ENCODE measurements at places on chromosomes 6 and 20. TPM values are rescaled to one million over a fixed set of nuclear protein-coding genes. Genes with fewer than 3 reads are reported as not detected.
A peak's percentile ranks its signal among the peaks of the same experiment; 100 is the strongest.

DNA sequence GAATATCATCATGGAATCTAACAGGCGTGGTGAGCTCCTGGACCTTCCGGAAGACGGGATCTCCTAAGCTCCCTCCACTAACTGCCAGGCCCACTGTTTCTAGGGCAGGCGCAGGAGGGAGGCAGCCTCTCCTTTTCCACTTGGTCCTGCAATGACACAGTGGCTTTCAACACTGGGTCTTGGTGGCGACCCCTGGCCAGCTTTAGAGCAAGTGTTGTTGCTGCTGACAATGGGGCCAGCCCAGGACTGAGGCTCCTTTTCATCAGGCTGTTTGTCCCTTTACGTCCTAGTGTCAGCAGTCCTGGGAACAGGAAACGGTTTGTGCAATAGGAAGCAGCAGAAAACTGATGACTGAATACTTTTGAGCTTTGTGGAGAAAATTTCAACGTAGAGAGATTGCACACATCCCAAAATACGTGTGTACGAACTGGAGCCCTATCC is 9.7 kb upstream of the QKI start:
- DNase-seq: no peak

DNA sequence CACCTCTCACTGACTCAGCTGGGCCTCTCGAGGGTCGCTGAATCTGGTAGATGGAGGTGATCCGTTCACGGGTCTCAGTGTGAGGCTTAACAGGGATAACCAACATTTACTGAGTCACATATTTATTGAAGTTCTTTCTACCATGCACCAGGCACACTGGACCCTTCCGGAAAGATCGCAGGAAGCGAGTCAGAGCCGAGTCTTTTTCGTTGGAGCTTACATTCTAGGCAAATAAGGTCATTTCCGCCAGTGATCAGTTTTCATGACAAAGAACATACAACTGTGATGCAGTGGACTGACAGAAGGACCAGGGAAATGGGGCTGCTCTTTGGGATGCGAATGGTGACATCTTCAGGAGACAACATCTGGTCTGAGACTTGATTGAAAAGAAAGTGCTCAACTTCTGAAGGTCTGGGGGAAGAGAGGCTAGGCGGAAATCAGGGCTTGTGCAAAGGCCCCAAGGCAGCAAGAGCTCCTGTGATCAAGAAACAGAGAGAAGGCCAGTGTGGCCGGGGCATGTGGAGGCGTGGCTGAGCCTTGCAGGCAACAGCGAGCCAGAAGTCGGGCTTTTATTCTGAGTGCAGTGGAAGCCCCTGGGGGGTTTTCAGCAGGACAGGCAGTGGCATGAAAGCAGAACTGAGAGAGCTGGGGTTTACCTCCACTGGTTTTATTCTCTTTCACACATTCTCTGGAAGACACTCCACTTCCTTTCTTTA is 56.7 kb downstream of the APCDD1L start:
- DNase-seq: no peak

GRCh38 chr6:147738516-147739162 is 230.1 kb downstream of the SAMD5 start:
- no peak for DNase-seq

GRCh38 chr6:44275271-44275748 is 5.1 kb downstream of the TMEM151B start:
- DNase-seq: no peak

DNA sequence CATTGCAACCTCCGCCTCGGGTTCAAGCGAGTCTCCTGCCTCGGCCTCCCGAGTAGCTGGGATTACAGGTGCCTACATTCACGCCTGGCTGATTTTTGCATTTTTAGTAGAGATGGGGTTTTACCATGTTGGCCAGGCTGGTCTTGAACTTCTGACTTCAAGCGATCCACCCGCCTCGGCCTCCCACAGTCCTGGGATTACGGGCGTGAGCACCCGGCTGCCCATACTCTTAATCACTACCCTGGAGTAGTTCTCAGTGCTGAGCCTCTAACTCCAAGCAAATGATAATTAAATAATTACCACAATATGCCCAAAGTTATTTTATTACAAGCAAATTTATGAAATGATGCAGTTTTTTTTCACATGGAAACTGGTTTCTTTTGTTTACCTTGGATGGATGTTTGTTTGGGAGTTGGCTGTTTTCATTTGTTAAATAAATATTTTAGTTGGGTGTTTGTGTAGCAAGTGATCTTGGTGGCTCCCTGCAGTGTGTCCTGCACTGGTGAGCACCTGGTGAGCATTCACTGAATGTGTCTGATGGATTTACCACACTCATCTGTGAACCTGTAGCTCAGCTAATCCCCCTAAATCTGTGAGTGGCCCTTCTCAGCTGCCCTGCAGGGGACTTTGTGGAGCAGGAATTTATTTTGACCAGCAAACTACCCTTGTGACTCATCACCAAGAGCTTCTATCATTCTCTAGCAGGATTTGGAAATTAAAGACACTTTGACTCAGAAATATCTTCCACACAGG is 36.9 kb downstream of the UTRN start:
- DNase-seq: no peak

GRCh38 chr6:105384004-105384403 is 18.9 kb downstream of the PREP start:
- no peak for DNase-seq

GRCh38 chr6:26215585-26216358 is 128.5 kb downstream of the HFE start:
- no peak for DNase-seq

DNA sequence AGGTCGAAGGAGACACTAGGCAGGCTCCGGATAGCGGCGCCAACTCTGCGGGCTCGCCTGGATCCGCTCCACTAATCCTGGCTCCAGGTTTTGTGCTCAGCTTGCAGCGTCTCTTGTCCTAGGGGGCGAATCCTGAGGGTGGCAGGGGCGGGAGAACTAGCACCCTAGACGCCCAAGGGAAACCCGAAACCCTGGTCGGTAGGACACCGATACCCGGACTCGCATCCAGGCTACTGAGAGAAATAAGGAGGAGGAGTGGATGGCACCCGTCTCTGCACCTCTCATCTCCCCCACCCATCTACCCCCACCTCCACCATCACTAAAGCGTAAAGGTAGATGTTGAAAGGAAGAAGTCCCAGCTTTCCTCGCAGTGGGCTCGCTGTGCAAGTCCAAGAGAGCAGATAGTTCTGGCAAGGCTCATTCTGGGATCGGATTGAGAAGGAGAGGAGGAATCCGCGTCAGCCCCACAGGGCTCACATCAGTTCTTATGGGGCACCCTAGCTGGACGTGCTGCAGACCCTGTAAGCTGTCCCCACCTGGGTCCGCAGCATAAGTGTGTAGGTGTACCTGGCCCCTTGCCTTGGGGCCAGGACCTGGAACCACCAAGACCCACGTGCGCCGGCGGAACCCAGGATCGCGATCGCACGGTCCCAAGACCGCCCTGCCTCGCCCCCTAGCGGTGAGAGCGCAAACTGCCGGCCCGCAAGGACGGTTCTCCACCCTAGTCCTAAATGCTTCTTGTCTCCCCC is 6.9 kb downstream of the SLC32A1 start:
- DNase-seq: peak; percentile 57

DNA sequence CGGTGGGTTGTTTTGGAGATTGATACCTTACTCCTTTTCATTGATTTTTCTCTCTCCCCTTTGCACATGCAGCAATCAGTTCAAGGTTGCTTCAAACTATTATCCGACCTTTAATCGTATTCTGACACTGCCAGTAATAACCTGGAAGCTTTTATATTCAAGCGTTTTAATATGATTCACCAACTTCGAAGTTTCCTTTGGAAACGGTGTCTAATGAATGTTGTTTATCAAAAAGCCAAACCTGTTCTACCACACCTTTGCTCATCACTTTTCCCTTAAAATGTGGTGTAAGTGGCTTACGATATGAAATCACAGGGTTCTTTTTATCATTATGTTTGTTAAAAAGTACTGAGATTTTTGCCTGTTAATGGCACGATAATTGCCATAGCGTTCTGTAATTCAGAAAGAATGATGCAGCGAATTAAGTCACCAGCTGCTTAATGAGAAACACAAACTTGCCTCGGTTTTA is 660 bp downstream of the STXBP5 start:
- no peak for DNase-seq

GRCh38 chr20:11895861-11896387 is 21.8 kb upstream of the BTBD3 start:
- no peak for DNase-seq

GRCh38 chr20:52231230-52231746 is 39.7 kb upstream of the ZFP64 start:
- no peak for DNase-seq

GRCh38 chr20:44891826-44892225 is 6.3 kb downstream of the YWHAB start:
- no peak for DNase-seq

DNA sequence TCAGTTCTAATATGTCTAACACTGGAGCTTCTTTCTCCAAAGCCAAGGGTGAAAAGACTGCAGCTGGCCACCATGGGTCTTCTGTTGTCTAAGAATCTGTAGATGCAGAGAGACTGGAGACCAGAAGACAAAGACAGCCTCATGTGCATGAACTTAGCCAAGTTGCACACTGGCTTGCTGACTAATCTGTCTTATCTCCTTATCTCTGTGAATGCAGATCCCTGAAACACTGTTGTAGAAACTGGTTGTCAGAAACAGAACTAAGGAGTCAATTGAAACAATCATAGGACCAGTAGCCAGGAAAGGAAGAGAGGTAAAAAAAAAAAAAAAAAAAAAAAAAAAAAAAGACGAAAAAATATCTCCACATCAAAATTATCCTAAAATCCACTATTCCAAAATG is 109.7 kb downstream of the BFSP1 start:
- no peak for DNase-seq

DNA sequence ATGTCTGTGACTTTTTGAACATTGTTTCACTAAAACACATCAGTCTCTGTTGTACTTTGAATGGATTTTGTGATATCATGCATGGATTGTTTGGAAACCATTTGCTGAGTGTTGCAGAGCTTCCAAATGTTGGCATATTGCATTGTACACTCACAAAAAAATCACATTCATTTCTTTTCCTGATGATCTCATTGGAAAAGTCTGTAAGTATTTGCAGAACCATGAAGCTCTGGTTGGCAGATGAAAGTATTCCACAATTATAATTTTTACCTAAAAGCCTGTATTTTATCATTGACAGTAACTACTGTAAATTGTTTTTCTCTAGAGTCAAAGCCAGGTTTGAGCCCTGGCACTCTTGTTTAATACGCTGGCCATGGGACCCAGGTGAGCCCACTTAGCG is 42.1 kb downstream of the VAPB start:
- DNase-seq: no peak

- no peak for DNase-seq
These were observed 40.3 kb upstream of the ARMH2 start for GRCh38 chr6:24838994-24839393.

DNA sequence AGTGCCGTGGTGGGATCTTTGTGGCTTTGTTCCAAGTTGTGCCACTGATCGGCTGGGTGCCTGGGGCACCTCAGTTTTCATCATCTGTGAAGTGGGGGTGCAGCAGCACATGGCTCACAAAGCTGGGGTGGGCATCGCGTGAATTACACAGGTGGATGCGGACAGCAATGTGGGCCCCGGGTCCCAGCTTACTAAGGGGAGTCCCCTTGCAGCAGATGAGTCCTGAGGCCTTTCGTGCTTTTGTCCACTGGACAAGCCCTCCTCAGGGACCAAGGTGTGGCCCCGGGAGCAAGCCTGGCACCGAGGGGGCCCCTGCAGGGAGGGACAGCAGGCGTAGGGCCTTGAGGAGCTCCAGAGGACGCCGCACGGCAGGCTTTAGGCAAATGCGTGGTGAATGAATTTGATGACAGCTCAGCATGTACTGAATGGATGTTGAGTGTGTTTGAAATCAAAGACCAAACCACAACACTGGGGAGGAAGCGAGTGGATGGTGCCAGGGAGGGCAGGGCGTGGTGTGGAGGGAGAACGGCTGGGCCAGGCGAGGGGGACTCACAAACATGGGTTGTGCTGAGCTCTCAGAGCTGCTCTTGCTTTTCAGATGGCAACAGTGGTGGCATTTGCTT is 53.2 kb downstream of the IRF4 start:
- DNase-seq: peak; percentile 42

- no peak for DNase-seq
These were observed 157.8 kb downstream of the RCAN2 start for GRCh38 chr6:46333481-46333880.

DNA sequence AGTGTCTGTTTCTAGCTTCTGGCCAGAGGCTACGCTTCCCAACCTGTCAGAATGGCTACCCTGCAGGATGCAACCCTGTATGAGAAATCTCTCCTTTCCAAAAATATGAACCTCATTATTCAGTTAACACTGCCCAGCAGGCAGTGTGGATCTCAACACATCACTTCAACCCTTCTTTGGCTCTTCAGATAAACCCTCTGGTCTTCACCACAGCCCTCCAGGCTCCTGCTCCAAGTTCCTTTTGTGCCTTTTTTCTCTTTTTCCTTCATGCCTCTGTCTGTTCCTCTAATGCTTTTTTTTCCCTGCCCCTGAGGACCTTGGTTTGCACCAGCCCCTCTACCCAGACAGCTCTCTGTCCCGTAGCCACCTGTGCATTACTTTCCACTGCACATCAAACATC is 207.4 kb downstream of the MYLK4 start:
- no peak for DNase-seq

DNA sequence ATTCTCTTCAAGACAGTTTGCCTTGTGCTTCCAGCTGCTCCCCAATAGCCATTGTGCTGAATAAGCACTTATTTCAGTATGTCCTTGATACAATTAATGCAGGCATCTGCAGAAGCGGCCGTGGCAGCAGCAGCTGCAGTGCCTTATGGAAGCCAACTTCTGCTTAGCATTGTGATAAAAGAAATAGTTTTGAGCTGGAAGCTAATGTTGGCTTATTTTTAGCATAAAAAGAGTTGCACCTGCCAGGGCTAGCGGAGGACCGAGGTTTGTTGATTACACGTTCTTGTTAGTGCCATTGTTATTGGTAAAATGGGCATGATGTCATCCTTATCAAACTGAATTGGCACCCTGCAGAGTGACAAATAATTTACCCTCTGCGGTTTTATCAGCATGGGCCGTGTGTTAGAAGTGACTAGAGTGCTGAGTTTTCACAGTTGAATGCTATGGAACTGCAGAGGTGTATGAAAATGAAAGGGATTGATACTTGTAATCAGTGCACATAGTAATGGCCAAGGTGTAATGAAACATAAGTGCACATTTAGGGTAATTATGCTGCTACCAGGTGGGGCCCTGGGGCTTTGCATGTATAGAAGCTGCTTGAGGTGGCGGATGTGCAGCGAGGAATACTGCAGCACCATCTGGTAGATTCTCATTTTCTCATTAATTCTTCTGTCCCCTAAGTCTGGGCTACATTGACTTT is 334.3 kb downstream of the CDKAL1 start:
- no peak for DNase-seq

- no peak for DNase-seq
These were observed 119.6 kb upstream of the RNF24 start for GRCh38 chr20:4134861-4135379.

TCF15 gene
- not detected for total RNA-seq

IRF4 gene
- total RNA-seq: 929 TPM

SLC25A27 gene
- not detected for total RNA-seq

TGM2 gene
- not detected for total RNA-seq

EPB41L2 gene
- 17.7 TPM for total RNA-seq

BMP7 gene
- 0.12 TPM for total RNA-seq

CRYBG1 gene
- 10.2 TPM for total RNA-seq

COX4I2 gene
- total RNA-seq: not detected

TRMT6 gene
- total RNA-seq: 38.9 TPM

GCNT2 gene
- total RNA-seq: 3.0 TPM

VPS16 gene
- 46.0 TPM for total RNA-seq

RHAG gene
- not detected for total RNA-seq

GPR6 gene
- not detected for total RNA-seq

RUNX2 gene
- total RNA-seq: 12.7 TPM

LINC00237 gene
- not detected for total RNA-seq

C2 gene
- total RNA-seq: 1.6 TPM

All from activated T-helper 1 cell treated with anti-CD3 and anti-CD28 coated beads, Interleukin-12 subunit alpha, Interleukin-12 subunit beta, Interleukin-2, Interleukin-4 antibody, amounts not matched to agents 30 ng/mL and 10 ng/mL and 1 ng/mL, durations not matched to agents 14 hours and 24 hours and 36 hours (primary cell).